ENCODE measurements at places on chromosomes 5 and 9.

- DNase-seq, result no peak
These were observed 544 bp downstream of the ADAMTS6 start for GRCh38 chr5:65481171-65481581.

GRCh38 chr5:174793684-174794328 is 69.4 kb downstream of the MSX2 start:
- DNase-seq, result peak; percentile 1

GRCh38 chr9:114446672-114447450 is 58.4 kb downstream of the WHRN start:
- no peak for DNase-seq

- peak; percentile 46 for DNase-seq
These were observed 74.4 kb downstream of the SLC28A3 start for GRCh38 chr9:84266087-84266561.

DNA sequence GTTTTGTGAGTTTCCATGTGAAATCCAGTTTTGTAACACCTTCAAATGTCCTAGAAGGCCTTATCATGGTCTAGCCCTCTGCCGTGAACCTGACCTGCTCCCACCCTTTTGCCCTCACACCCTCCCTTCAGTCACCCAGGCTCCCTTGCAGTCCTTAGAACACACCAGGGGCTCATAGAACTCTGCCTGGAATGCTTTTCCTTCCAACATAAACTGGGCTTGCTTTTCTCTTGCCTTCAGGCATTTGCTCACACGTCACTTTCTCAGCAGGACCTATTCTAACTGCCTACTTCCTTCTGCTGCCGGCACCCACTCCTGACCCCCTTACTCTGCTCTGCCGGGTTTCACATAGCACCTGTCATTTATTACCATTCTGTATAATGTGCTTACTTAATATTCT is 111.9 kb downstream of the PDE8B start:
- no peak for DNase-seq
